ENCODE measurements at places on chromosomes 1 and 21. TPM values are rescaled to one million over a fixed set of nuclear protein-coding genes. Genes with fewer than 3 reads are reported as not detected.

Gene MYBPH
- 0.34 TPM for polyA plus RNA-seq

Gene IFI44
- 1.3 TPM for polyA plus RNA-seq

Gene MCOLN2
- 0.31 TPM for polyA plus RNA-seq

Gene IFI16
- 88.1 TPM for polyA plus RNA-seq

Gene PDE4B
- 19.9 TPM for polyA plus RNA-seq

Gene IFI44L
- 0.23 TPM for polyA plus RNA-seq

Gene GUCA2B
- polyA plus RNA-seq, result not detected

Gene RNU1-1
- not detected for polyA plus RNA-seq

DNA sequence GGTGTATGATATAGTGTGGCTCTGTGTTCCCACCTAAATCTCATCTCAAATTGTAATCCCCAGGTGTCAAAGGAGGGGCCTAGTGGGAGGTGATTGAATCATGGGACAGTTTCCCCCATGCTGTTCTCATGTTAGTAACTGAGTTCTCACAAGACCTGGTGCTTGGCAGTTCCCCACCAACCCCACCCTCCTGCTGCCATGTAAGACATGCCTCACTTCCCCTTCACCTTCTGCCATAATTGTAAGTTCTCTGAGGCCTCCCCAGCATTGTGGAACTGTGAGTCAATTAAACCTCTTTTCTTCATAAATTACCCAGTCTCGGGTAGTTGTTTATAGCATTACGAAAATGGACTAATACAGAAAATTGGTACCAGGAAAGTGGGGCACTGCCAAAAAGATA is 1705.3 kb downstream of the NCAM2 start:
- no peak for DNase-seq

DNA sequence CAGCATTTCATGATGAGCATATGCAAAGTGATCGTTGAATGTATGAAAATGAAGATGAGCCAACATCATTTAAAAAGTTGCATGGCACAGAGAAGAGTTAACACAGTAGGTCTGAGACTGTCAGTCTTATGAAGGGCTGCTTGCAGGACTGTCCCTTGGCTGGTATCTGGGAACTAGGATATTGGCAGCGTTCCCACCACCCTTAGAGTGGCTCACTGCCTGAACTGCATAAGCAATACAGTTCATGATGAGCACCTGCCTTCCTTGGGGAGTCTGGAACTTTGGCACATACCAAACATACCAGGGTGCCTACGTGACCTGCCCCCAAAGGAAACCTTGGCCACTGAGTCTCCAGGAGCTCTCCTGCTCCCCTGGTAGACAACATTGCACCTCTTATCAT is 161.8 kb downstream of the DSCAM start:
- DNase-seq, result no peak

DNA sequence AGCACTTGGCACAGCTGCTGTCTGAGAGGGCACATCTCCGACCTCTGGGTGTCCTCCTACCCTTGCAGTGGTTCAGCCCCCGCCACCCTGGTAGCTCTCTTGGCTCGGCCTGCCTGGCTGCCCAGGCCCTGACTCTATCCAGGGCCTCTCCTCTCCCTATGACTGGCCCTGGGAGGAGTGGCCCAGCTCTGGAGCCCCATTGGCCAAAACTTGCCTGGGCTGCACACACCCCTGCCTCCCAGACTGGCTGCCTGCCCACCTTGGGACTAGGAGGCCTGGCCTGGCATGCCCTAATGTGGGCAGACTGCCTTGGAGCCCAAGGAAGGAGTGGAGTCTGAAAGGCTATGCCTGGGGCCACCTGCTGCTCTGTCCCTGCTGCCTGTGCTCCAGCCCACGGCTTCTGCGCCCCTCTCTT is 33.6 kb downstream of the ACOT11 start:
- DNase-seq, result peak; percentile 96

- DNase-seq, result no peak
Observed at GRCh38 chr1:111803951-111804350, 48.2 kb downstream of the DDX20 start.

- DNase-seq, result no peak
Observed at GRCh38 chr1:57844382-57844980, 420.6 kb upstream of the DAB1 start.

- no peak for DNase-seq
Observed at GRCh38 chr1:23471473-23472075, 12.4 kb downstream of the ASAP3 start.

DNA sequence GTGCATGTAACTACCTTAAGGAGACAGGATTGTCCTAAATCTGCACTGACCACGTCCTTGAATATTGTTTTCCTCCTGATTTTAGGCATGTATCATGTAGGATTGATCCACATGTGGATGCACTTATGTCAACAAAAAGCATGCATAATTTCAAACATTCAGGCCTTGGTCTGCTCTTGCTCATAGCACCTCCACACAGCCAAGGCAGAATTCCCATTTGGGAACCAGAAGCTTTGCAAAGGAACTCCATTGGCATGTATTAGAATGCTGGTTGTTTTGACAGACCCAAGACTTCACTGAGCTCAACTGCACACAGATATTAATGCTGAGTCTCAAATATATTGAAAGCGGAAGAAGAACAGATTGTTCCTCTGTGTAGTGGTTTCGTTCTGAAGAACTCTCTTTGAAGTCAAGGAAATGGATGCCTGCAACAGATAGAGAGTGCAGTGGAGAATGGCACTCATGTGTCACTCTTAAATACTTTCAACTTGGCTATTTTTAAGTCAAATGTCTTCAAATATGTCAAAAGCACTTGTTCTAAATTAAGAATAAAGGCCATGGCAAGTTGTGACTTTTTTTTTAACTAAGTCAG is 387.6 kb downstream of the LTN1 start:
- DNase-seq, result no peak

GRCh38 chr1:231106347-231106746 is 55.5 kb upstream of the TRIM67 start:
- no peak for DNase-seq

DNA sequence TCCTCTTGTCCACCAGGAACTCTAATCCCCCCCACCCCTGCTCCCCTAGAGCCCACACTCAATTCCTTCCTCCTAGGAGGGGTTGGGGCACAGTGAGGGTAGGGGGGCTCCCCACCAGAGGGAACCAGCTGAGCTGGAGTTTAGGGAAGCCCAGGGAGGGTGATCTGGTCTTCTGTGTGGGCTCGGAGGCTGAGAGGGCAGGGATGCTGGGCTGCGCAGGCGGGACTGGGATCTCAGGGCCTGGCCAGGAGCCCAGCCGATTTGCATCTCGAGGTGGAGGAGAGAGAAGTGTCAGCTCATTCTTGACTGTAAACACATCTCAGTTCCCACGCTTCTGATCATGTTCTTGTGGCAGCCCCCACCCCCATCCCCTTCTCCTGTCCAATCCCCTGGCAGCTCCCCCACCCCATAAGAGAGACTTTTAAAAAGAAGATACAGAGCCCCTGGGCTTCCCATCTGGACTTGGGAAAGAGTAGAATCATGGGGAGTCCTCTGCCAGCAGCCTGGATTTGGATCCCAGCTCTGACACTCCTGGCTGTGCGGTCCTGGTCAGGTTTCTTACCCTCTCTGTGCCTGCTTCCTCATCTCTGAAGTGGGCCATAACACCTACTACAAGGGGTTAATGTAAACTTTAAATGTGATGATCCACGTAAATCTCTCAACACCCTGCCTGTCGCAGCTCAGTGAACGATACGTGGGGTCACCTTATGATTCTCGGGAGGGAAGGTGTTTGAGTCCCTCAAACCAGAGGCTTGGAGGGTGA is 6.6 kb downstream of the PEAR1 start:
- peak; percentile 36 for DNase-seq

- peak; percentile 58 for DNase-seq
Observed at GRCh38 chr1:192439373-192440025, 122.7 kb downstream of the RGS21 start.

- DNase-seq, result peak; percentile 75
Observed at GRCh38 chr1:42173961-42174735, 9.6 kb upstream of the GUCA2A start.

DNA sequence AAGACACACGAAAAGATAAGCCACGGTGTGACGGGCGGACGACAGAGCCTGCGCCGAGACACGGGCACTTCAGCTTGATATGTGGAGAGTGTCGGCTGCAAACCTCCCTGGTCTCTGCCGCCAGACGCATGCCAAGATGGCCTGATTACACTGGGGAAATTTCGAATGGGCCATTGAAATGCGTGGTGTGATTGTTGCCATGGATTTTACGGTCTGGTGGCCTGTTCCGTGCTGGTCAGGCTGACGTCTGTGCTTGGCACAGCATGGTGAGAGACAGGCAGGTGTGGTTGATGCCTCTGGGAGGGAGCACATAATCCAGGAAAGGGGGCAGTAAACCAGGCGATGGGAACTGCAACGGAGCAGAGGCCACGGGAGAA is 105.6 kb upstream of the TMPRSS2 start:
- no peak for DNase-seq
